Stimulated activated CD8-positive, alpha-beta memory T cell treated with anti-CD3 and anti-CD28 coated beads, Interleukin-15, amount 100 ng/mL, for 48 hours (primary cell): ENCODE measurements at places on chromosomes 7 and 10.

DNA sequence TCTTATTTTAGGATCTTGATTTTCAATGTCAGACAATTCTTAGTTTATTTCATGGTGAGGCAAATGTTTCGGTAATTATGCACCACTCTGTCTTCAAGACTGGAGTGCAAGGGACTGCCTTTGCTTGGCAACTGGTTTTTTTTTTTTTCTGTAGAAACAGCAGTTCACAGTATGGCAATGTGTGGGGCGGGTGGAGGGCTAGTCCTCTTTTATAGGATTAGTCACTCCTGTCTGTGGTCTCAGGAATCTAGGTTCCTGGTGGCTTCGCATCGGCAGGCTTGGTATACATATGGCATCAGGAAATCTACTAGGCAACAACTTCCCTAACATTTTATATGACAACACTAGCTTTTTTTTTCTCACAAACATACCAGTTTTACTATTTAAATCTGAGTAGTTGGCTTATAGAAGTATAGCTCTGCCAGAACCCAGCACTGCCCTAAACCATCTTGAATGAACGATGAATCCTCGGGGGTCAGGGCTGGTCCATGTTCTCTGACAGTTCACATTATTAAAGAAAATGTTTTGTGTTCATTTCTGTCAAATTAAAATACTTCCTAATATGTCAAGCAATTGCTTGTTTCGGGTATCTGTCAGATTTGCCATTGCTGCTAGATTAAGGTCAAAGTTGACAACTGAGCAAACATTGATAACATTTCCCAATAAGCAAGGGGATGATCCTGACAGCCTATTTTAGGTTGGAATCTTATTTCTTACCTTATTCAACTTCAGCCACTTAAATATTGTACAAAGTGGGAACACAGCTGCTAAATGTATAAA, 289.7 kb upstream of the VSTM2A start:
- DNase-seq, result no peak

- DNase-seq, result no peak
Observed at GRCh38 chr7:140400381-140400780, 2.1 kb upstream of the SLC37A3 start.

DNA sequence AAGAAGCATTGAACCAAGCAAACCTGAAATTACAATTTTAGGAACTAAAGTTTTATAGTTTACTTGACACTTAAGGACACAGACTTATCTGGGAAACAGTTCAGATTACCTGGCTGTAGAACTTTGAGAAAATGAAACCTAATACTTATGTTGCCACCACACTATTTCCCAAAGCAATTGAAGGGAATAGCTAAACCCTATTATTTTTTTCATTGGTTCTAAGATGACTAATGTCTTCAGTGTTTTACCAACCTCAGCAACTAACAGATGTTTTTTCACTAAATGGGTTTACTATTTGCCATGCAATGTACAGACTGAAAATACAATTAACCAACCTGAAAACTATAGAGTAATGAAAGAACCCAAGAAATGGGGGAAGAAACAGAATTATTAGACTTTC, 689.6 kb downstream of the SORCS1 start:
- DNase-seq, result no peak

DNA sequence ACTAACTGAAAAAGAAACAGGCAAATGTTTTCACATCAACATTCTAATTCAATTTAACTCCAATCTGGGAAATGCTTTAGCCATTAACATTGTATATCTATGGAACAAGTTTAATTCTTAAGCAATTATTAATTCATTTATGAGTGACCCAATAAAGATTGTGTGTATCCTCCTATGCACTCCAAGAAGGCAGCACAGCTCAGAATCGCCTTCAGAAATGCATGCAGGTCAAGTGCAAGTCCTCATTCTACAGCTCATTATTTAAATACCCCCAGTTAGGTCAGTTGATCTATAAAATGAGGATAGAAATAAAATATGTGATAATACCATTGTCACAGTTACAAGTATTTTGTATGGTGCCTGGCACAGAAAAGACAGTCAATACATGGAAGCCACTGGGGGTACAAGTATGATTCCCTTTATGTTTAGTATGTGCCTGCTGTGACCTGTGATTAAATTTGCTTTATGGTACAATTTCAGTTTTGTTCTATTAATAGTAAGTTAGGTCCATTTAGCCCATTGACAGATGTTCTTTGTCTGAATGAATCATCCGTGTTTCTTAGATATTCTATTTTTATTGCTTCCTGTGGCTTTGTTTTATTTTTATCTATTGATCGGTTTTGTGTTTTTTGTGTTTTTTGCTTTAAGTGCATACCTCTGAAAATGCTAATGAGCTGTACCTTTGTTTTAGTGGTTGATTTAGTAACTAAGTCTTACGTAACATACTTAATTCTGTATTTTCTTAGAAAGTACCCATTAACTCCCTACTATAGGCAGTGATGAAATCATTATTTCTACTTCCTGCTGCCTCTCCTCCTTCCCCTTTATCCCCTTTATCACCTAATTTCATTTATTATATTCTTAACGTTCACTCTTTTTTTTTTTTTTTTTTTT, 42.8 kb downstream of the CPXM2 start:
- no peak for DNase-seq

DNA sequence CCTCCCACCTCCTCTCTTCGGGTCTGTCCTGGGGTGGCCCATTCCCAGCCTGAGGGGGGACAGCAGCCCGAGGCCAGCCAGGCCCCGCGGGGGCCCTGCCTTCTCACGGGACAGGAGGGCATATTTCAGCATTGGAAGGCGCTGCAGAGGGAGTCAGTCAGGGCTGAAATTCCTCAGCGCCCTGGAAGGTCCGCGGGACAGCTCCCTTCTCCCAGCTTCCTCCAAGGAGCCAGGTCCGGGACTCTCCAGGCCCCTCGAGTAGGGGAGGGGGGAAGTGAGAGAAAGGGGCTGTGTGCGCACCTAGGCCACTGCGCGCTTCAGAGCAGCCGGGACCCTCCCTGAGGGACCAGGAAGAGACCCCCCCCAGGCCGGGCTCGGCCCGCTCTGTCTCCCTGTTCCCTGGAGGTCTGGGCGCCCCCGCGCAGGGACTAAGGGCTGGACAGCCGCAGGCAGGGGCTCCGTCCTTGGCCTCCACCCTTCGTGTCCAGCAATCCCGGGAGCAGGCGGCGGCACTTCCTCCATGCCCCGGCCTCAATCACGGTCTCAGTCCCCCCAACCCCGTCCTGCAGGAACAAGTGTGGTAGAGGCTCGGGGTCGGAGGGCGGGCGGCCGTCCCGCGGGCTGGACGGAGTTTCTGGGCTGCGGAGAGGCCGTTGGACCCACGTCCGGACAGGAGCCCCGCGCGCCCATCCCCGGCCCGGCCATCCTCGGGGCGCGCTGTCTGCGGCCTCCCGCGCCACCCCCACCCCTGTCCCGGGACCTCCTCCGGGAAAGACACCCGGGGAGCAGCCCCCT, 6.0 kb upstream of the ELFN1 start:
- DNase-seq, result no peak

- no peak for DNase-seq
Observed at GRCh38 chr7:154837622-154838021, 165.3 kb downstream of the PAXIP1 start.

DNA sequence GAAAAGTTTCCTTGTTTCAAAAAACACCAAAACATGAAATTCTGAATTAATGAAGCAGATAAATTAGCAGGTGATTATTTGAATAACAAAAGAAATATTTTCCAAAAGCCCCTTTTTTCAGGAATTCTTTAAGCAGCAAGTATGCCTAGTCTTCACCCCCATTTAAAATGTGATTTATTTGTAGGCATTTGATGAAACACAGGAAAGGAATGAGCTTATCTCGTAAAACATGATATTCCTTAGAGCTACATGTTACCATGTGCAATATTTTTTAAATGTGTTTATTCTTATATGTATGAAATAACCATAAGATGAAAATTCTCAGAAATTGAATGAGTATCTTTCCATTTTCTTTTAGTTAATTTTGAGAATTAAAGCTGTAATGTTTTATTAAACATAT, 106.1 kb downstream of the CHN2 start:
- DNase-seq, result no peak

DNA sequence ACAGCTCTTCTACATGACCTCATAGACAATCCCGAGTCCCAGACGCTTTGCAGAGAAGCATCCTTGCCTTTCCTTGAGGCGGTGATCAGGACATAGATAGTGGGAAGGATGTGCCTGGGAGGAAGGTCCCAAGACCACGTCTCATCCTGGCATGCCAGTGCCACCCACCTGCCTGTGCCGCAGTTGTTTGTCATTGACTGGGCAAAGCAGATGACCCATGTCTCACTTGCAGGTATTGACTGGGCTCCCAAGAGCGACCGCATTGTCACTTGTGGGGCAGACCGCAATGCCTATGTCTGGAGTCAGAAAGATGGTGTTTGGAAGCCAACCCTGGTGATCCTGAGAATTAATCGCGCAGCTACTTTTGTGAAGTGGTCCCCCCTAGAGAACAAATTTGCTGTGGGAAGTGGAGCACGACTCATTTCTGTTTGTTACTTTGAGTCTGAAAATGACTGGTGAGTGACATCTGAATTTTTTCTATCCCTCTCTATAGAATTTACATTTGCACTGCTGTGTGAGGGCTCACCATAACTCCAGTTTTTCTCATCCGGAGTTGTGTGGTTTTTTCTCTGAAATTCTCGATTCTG, 18.5 kb downstream of the ARPC1A start:
- DNase-seq, result no peak

DNA sequence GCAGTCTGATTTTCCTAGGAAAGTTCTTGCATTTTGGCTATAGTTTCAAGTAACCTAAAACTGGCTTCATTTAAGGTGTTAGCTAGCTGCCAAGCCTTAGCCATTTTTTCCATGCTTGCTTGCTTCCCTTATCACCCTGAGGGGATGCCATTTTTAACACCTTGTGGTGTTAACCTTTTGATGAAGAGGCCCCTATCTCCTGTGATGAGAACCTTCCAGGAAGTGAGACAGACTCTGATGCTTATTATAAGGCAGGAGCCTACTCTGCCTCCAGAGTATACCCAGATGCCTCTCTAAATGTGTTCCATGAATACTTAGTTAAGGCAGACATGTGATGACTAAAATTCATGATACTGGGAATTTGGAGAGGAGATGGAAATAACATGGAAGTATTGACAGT, 4.9 kb upstream of the VWA2 start:
- DNase-seq, result no peak

- no peak for DNase-seq
Observed at GRCh38 chr10:133091316-133091715, 3.6 kb downstream of the ADGRA1 start.
